ENCODE measurements at places on chromosomes 7 and 10. TPM values are rescaled to one million over a fixed set of nuclear protein-coding genes. Genes with fewer than 3 reads are reported as not detected.

DNA sequence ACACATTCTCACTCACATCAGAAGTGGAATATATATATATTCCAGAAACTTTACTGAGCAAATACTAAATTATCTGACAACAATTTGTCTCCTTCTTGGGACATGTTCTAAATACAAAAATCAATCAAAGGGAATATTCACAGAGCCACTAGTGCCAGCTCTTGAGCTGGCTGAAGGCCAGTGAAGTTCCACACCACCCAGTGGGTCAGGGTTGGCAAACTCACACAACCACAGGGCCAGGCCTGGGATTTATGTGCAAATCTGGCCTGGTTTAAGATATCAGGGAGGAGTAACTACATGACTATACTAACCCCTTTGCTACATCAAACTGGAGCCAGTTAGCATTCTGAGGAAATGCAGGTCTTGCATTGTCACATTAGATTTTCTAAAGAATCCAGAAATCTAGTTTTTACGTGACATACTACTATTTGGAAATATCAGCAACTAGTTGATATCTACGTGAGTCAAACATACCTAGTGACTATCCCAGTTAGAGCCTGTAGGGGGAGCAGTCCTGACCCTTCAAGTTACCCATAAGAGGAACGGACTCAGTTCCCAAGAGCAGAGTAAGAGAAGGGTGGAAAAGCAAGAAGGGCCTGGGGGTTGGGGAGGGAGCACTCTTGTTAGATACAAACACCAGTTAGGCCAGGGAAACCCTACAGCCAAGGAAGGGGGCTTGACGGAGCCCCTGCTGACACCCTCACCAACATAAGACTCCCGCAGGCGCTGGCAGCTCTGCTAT is 600.4 kb downstream of the KCNMA1 start:
- no peak for DNase-seq

DNA sequence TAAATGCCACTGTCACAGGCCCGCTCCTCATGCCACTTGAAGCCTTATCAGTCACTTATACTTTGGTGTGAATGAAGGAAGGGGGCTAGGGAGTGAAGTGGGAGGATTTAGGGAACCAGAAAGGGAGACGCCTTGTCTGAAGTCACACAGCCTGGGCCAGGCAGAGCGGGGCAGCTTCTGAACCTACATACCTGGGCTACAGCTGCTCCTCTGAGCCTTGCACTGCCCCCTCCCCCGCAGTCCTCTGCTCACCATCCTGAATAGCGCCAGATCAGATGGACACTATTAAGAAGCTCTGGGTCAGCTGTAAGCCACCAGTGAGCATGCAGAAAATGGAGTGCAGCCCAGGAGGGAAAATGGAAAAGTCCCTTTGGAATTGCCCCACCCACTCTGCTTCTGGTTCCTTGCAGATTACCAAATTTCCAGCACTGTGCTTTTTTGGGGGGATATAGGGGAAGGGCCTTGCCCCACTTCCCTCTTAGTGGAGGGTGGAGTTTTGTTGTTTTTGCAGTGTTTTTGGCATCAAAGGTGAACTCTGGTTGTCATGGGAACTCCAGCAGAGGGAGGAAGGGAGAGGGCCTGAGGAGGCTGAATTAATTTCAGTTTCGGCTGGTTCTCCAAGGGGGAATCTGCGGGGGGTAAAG is 35.0 kb upstream of the ADCYAP1R1 start:
- DNase-seq, result no peak

GRCh38 chr10:22605168-22605567 is 109.2 kb downstream of the PIP4K2A start:
- DNase-seq, result no peak

- DNase-seq, result no peak
Observed at GRCh38 chr10:113823389-113823788, 30.5 kb downstream of the DCLRE1A start.

DNA sequence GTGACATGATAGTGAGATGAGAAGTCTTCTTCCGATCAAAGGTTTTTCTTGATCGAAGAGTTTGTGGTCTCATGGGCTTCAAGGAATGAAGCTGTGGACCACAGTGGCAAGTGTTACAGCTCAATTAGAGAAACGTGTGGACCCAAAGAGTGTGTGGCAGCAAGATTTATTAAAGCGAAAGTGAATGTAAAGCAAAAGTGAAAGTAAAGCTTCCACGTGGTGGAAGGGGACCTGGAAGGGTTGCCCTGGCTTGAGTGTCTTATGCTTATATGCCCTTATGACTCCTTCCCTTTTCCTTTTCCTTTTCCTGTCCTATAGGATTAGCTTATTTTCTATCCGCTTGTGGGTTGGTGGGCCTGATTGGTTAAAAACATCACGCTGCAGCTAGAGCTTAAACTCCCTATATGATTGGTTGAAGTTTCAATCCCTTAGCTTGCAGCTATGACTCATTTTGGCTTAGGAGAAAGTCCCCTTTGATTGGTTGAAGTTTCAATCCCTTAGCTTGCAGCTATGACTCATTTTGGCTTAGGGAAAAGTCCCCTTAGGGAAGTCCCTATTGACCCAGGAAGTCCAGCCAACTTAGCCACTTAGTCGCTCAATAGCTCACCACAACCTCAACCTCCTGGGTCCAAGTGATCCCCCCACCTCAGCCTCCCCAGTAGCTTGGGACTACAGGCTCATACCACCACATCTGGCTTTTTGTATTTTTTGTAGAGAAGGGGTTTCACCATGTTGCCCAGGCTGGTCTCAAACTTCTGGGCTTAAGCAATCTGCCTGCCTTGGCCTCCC is 34.7 kb downstream of the MRPS24 start:
- peak; percentile 82 for DNase-seq

- DNase-seq, result no peak
Observed at GRCh38 chr10:110174816-110175215, 32.6 kb upstream of the MXI1 start.

GRCh38 chr7:155300641-155301452 is 3.2 kb downstream of the INSIG1 start:
- DNase-seq, result no peak

DNA sequence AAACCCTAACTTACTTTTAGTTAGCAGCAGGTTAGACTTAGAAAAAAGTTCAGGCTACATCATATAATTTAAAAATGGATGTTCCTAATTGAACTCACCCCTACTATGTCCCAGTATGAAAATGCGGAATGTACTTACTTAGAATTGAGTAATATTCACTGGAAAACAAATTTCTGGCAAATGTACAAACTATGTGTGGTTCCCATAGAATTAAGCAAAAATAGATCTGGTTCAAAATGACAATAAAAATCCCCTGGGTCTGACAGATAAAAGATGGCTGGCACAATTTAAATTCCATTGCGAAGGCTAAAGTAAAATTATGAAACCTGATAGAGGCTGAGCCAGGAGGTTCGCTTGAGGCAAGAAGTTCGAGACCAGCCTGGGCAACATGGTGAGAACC is 42.4 kb upstream of the PRKAR2B start:
- no peak for DNase-seq

DNA sequence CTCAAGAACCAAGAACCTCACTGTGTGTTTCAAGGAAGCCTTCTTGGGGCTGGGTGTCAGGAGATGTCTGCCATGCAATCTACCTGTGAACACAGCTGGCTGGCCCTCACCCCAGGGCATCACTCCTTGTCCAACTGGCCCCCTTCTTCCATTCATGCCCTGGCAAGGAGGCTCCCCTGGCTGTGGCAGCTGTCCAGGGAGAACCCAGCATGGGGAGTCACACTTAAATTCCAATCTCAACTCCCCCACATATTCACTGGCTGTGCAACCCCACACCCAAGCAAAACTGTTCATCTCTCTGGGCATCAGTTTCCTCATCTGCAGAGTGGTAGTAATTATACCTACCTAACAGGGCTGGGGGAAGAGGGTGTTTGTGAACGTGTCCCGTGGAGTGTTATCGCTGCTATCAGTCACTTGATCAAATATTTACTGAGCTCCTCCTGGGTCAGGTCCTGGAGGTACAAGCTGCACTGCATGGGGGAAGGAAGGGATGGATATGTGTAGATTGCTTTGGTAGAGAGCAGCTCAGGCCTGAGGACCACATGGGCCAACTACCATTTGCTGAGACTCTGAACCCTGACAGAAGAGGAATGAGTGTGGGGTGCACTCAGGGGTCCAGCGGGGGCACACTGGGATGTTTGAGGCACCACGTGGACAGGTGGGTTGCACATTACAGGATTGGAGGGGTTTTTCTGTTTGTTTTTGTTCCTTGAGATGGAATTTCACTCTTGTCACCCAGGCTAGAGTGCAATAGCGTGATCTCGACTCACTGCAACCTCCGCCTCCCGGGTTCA is 2.1 kb upstream of the GPRIN2 start:
- DNase-seq, result peak; percentile 57

DNA sequence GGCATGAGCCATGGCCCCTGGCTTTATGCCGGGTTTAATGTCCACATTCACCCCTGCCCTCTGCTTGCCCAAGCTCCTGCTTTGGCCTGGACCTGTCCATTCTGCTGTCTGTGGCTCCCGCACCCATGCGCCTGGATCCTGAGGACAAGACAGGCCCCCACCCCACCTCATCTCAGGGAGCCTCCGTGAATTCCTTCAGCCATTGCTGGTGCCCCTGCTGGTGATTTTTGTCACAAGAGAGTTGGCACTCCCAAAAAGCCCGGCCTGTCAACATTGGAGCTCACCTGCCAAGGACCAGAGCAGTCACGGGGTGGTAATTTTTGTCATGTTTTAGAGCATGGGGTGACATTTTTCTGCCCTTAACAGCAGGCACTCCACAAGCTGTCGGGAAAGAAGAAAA is 127.5 kb upstream of the PLXNA4 start:
- DNase-seq, result no peak

DNA sequence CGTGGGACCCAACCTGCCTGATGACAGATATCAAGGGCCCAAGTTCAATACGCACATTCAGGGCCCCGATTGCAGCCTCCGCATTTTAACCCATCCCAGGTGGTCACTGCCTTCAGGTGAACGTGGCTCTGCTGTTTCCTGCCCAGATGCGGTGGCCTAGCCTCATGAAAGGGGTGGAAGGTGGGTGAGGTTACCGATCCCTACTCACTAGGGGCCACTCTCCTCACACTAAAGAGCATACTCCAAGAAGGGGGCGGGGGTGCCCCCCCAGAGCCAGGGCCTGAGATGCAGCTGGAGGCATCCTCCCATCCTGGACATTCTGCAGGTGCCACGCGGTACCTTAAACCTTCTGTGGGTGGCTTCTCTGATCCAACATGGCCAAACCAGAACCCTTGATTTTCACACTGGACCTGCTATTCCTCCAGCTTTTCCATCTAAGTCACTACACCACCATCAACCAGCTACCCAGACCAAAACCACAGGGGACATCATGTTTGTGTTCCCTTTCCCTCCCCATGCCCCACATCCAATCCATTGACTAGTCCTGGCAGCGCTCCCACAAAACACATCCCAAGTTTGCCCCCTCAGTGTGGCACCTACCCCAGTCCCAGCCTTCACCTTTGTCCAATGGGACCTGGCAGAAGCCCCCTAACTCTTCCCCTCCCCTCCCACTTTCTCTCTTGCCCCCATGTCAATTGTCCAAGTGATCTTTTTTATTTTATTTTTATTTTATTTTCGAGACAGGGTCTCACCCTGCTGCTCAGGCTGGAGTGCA is 30.0 kb downstream of the PRLHR start:
- peak; percentile 51 for DNase-seq

GRCh38 chr10:97333601-97334369 is 744 bp downstream of the FRAT2 start:
- peak; percentile 68 for DNase-seq

- no peak for DNase-seq
Observed at GRCh38 chr10:123761038-123761428, 94.9 kb downstream of the GPR26 start.

GRCh38 chr7:55158541-55159382 is 139.9 kb downstream of the EGFR start:
- DNase-seq, result no peak

GRCh38 chr7:117085275-117085674 is 132.0 kb downstream of the ST7 start:
- DNase-seq, result no peak

- no peak for DNase-seq
Observed at GRCh38 chr10:122117475-122117874, 128.5 kb downstream of the TACC2 start.

DNA sequence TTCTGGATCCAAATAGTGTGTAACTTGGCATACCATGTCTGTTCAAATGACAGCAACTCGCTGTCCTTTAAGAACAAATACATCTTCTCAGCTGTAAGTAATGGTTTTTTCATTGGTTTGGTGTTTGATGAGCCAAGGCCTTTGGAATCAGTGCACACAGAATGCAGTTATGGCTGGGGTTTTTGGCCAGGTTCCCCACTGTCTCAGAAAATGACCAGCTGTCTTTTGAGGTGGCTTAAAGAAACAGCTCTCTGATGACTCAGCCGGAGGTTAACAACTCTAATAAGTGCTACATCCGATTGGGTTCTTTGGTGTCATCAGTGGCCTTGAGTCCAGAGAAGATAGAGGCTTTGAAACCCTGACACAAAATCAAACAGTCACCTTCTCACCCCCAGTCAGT is 688.4 kb downstream of the REEP3 start:
- DNase-seq, result no peak

DNA sequence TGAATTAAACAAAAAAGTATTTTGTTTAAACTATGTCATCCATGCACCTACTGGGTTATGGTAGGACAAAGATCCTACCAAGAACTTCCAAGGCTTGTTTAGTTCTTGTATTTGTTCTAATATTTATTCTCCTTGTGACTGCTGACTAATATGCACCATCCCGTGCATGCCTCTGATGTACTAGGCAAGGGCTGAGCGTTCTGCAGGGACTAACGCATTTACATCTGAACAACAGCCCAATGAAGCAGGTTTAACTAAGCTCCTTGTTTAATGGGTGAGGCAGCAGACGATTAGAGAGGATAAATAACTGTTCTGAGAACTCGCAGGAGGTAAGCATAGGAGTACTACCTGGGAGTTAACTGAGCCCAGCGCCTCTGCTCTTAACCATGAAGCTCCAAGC is 64.9 kb downstream of the KIAA1549 start:
- no peak for DNase-seq

- DNase-seq, result no peak
Observed at GRCh38 chr7:80536426-80536825, 24.6 kb upstream of the GNAT3 start.

GRCh38 chr10:28442403-28442802 is 90.5 kb upstream of the WAC start:
- DNase-seq, result no peak

FOXP2 gene
- not detected for total RNA-seq

ANKRD61 gene
- not detected for total RNA-seq

IL2RA gene
- total RNA-seq, result 1,187 TPM

CUBN gene
- total RNA-seq, result 1.1 TPM

REEP3 gene
- 12.7 TPM for total RNA-seq

BTBD16 gene
- not detected for total RNA-seq

TRIP6 gene
- total RNA-seq, result 2.7 TPM

AGR2 gene
- not detected for total RNA-seq

WNT2 gene
- not detected for total RNA-seq

AMZ1 gene
- total RNA-seq, result not detected

MSMB gene
- total RNA-seq, result not detected

DKK1 gene
- total RNA-seq, result not detected
